ENCODE measurements at places on chromosomes 1 and 21.

- no peak for DNase-seq
Measured at GRCh38 chr1:181746224-181746623, 262.9 kb downstream of the CACNA1E start.

DNA sequence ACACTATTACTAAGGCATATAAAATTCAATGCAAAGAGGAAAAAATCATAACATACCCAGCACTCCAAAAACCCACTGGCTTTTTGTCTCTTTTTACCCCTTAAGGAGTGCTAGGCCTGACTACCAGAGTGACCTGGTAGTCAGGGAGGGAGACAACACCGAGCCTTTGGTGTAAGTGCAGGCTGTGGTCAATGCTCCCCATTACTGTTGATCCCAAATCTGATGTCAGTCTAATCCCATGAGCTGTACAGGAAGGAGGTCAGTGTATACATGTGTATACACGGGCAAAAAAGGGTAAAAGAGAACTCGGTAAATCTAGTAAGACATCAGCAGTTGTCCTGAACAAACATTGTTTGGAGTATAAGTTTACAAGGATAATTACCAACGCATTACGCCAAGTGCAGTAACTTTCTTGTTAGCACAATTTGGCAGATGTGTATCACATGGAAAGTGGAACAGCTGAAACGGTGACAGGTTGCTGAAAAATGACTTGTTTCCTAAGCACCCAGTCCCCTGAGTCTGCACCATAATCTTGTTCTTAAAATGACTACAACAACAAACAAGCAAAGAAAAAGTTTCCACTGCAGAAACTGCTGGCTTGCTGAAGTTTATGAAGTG, 217.9 kb downstream of the KCNH1 start:
- DNase-seq: no peak

DNA sequence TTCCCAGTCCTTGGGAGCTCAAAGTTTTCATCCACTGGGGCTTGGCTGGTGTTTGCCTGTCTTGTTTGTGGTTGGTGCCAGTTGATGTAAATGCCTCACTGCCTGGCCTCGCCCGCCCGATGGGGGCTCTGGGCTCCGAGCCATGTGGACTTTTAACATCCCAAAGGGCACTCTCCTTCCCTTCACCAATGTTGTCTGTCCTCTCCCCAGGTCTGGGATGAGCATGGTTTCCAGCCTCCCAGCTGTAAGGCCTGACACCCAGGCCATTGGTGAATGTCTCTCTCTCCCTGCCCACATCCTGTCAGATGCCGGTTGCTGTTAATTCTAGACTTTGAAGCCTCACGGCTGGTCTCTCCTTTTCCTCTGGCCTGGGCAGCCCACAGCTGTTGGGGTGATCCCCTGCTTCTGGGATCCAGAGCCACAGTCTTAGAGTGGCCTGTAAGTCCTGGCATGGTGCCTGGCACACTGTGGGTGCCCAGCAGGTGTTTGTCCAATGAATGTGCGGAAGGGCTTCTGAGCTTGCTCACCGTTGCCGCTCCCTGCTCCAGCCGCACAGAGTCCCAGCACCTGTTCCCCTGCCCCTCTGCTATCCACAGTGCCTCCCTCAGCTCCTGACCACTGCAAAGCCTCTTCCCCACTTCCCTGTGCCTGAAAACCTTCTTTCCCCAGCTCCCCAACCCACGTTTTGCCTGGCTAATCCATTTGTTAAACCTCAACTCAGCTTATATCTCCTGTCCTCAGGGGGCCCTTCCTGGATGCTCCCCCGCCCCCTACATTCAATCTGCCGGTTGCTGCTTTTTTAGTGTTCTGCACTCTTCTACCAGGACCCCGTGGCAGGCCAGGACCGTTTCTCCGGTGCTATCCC, 3.3 kb upstream of the C1orf174 start:
- DNase-seq: no peak

- no peak for DNase-seq
Measured at GRCh38 chr1:51686450-51686849, 69.6 kb downstream of the OSBPL9 start.

- no peak for DNase-seq
Measured at GRCh38 chr1:163056831-163057230, 12.3 kb upstream of the RGS4 start.

DNA sequence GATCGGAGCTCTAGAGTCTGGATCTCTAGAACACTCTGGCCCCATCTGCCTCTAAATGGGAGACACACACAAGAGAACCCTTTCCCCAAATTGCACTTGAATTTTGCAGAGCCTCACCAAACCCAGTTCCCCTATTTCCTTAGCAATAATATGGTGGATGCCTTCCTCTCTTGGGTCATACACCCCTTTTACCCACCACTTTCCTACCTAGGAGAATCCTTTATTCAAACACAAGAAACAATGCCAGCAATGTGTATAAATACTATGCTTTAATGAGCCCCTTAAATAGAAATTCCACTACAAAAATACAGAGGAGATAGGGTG, 760 bp upstream of the SF3B4 start:
- DNase-seq: no peak

DNA sequence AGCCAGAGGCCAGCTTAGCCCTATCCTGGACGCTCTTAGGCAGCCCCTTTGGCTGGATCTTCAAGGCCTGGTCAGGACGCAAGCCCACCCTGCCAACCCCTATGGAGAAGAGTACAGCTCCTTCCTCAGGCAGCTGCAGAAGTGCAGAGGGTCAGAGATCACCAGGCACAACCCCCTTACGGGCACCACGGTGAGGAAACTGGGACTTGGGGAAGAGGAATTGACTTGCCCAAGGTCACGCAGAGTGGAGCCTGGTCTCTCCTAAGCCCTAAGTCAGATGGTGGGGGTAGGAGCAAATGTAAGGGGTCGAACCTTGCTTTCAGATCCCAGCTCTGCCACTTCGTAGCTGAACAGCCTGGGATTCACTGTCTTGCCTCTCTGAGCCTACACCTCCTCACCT, 3.7 kb downstream of the E2F2 start:
- DNase-seq: no peak

DNA sequence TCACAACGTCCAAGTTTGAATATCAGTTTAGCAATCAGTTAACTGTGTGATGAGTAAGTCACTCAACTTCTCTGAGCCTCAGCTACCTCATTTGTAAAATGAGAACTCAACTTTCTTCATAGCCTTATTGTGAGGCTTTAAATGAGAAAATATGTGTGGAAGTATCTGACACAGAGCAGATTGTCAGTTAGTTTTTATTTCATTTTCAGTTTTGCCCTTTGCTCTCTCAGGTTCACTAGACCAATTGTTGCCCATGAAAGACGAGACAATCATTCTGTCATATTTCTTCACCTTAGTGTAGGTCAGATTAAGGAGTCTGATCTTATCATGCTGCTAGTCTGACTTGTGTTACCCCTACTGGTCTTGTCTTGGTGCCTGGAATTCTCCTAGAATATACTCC, 232.8 kb upstream of the PTBP2 start:
- no peak for DNase-seq

DNA sequence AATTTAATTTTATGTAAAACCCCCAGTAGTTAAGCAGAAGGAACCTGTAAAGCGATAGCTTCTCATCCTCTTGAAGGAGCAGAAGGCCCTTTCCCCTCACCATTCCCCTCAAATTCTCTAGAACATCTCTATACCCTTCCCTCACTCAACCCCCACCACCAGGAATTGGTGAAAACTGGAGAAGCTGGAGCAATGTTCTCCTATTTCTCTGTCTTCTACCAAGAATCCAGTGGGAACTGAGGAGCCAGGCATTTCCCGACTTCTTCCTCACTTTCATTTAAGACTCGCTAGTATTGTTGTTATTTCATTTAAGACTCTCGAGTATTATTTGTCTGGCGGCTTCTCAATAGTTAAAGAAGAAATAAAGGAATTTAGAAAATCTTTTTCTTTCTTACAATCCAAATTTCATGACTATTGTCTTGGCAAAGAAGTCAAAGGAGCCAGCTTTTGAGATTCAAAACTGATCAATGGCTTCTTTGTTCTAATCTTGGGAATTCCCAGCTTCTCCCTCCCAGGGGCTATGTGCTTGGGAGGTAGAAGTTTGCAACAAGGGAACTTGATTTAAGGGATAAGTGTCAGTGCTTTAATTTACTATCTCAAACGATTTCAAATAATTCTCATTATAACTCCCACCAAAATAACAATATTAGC, 253.3 kb upstream of the ADGRL2 start:
- DNase-seq: no peak

GRCh38 chr1:3730543-3731247, 21.6 kb upstream of the CCDC27 start:
- no peak for DNase-seq

- no peak for DNase-seq
Measured at GRCh38 chr1:92446546-92446945, 40.2 kb downstream of the GFI1 start.

- no peak for DNase-seq
Measured at GRCh38 chr1:116722016-116722838, 32.0 kb upstream of the CD2 start.

DNA sequence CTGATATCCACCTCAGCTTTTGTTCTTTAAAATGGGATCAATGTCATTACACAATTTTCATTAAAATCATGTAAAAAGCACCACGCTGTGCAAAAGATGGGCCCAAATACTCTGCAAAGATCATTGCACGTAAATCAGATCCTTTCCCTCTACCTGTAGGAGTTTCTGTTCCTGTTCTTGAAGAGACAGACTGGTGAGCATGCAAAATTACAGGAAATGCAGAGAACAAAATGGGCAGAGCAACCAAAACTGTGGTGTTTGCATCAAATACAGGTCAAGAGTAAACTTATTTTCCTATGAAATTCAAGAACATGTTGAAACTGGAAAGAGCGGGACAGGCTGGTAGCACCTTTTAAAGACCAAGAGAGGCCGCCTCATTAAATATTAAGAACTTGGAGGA, 294.9 kb upstream of the ADGRL2 start:
- DNase-seq: no peak

GRCh38 chr1:230905733-230906132, 37.4 kb upstream of the C1orf198 start:
- DNase-seq: no peak

DNA sequence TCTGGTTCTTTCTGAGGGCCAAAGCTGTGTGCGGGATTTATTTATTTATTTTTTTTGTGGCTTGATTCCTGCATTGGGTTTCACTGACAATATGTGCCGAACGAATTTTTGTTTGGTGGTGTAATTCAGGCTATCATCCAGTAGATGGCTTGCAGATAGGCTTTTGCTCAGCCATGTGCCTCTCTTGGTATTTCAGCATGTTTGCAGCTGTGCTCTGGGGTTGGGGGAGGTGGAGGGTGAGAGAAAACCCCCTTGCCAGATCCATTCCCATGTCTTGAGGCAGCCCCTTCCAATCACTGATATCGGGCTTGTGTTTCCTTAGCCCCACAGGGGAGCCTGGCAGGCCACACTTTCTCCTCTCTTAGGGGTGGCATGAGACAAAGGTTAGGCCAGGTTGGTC, 302.4 kb downstream of the PTGER3 start:
- DNase-seq: no peak

DNA sequence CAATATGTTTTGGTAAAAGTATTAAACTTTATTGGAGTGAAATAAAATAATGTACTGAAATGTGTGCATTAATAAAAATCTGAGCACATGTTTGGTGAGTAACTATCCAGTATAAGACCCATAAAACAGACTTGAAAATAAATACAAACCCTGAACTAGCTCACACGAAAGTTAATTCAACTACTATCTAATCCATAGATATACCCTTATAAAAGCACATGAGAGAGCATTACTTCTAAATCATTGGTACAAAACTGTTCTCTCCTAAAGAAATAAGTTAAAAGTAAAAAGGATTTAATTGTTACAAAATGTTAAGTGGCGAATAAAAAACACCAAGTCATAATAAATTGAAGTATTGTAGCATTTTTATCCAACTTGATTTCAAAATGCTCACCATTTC, 295.6 kb downstream of the PTPRC start:
- no peak for DNase-seq

- DNase-seq: no peak
Measured at GRCh38 chr1:51253691-51254090, 17.6 kb downstream of the RNF11 start.

DNA sequence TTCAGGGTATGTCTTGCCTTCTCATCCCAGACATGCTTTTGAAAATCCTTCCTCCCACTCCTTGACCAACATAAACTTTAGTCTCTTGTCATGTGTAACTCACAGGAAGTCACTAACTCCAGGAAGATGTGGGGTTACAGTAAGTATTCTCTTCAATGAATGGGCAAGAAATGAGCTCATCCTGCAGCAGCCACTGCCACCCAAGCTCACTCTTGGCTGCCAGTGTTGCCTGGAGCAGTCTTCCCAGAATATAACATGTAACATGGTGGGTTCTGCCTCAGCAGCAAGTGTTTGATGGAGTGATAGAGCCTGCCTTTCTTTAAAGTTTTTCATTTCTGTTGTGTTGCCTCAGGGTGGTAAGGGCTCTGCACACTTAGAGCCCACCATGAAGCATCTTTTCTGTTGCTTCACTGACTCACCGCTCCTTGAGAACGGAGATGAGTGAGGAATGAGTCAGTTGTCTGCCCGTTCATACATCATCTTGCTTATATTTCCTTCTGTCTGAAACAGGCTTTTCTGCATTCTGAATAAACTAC, 187.0 kb downstream of the TPR start:
- DNase-seq: no peak

DNA sequence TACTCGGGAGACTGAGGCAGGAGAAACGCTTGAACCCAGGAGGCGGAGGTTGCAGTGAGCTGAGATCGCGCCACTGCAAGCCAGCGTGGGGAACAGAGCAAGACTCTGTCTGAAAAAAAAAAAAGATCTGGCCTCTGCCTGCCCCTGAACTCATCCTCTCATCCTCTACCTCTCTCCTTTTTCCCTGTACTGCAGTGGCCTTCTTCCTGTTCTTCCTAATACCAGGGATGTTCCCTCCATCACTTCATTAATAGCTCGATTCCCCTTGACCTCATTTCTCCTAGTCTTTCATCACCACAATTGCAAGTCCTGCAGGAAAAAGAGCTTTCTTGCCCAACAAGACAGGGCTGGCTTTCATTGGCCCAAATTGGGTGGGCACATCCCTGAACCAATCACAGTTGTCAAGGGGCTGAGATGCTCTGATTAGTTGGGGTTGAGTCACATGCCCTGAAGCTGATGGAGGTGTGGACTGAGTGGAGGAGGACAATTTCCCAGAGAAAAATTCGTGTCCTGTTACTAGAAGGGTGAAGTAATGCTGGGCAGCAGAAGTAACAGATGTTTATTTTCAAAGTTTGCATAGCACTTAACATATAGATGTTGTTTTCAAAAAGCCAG, 86.8 kb upstream of the PUM1 start:
- no peak for DNase-seq

GRCh38 chr1:230205719-230206198, 138.7 kb downstream of the GALNT2 start:
- DNase-seq: no peak

DNA sequence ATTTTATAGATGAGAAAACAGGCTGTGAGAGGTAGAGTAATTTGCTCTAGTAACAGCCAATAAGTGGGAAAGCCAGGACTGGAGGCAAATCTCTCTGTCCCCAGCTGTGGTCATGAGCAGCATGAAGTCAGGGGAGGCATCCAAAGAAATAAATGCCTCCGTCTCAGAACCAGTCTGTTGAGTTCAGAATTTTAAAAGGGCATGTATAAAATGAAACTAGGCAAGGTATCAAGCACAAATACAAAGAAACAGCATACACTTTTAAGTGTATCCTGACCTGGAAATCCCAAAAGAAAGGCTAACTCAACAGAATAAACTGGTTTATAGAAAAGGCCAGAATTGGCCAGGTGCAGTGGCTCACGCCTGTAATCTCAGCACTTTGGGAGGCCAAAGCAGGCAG, 120.0 kb upstream of the B3GALT2 start:
- no peak for DNase-seq

- DNase-seq: no peak
Measured at GRCh38 chr1:36705629-36706028, 222.9 kb upstream of the CSF3R start.
